H1 (cell line): ENCODE measurements at places on chromosomes 2 and 18. TPM values are rescaled to one million over a fixed set of nuclear protein-coding genes. Genes with fewer than 3 reads are reported as not detected.
A peak's percentile ranks its signal among the peaks of the same experiment; 100 is the strongest.

DNA sequence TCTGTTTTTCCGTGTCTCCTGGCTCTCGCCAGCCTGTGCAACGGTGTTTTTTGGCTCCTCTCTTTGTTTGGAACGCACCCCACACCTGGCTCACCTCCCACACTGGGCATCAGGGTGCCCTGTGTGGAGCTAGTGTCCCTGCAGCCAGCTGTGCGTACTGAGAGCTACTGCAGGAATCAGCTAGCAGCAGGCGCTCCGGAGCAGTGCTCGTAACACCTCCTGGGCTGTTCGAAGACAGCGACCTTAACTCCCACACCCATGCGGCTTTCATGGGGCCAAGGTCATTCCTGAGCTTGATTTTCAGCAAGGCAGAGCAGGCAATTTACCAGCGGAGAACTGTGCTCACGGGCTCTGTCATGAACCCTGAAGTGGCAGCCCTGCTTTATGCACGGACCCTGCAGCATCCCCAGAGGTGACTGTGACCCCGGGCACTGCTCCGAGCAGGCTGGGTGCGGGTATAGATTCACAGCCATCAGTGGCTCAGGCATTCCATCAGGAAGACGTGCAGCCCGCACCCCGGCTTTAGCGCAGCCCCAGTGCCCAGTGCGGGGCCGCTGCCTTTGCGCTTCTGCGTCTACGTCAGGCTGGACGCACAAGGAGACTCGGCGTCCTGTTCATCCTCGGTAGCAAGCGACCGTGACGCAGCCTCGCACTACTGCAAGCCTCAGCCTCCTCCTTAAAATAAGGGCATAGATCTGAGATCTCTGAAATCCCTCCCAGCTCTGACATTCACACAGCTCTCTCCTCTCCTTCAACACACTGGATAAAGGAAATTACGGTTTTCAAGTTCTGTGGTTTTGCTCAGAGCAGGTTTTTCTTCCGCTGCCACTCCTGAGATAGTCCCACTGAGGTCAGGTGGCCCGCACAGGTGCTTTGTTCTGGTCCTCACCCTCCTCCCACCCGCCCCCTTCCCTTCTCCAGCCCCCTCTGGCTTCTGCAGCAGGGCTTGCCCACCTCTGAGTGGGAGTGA lies 58.2 kb downstream of the ADI1 start:
- 0 out of 2 replicates have a peak, but pooled peaks cover 3% of the 10 kb centered on the region for H3K36me3 ChIP-seq
- H3K4me3 ChIP-seq: no peak overlapping the region
- H3K27ac ChIP-seq: no peak overlapping the region
- DNase-seq: no peak

DNA sequence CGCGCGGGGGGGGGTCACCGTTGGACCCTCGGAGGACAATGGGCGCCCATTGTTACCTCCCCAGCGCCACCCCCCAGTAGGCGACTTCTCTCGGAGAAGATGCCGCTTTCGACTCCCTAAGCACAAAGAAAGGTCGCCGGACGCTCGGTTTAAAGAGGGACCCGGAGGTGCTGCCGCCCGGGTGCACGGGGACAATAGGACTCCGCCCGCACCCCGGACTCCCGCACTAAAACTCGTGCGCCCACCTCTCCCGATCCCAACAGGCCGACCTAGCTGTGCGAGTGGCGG lies 318 bp upstream of the CDC42EP3 start:
- H3K36me3 ChIP-seq: no peaks in the 10 kb centered on the region
- peak overlapping the region; percentile 85 for H3K4me3 ChIP-seq
- H3K27ac ChIP-seq: peak overlapping the region; percentile 65
- no peaks in the 10 kb centered on the region for H3K27me3 ChIP-seq
- DNase-seq: no peak
- peaks cover 11% of the 10 kb centered on the region for H3K4me1 ChIP-seq

DNA sequence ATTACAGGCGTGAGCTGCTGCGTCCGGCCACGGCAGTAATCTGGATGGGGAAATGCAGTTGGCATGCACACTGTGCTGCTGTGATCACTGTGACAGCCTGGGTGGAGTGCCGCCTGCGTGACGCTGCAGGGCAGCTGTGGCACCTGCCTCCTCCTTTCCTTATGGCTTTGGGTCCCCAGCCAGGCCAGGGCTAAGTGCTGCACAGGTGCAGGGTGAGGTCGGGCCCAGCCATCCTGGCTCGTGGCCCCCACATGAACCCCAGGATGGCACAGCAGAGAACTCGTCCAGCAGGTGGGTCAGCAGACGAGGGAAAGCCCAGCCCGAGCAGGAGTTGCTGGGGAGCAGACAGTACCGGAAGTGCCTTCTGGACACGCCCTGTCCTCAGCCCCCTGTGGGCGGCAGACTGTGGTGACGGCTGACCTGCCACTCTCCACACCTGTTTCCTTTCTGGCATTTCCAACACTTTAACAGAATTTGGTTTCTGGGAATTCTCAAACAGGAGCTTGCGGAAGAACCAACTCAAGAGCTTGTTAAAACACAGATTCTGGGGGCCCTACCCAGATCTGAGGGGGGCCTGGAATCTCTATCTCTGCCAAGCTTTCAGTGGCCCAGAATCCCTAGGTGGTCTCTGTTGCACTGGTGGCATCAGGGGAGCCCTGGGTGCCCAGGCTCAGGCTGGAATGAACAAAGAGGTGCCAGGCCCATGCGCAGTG lies 16.9 kb downstream of the HS1BP3 start:
- H3K27me3 ChIP-seq: no peaks in the 10 kb centered on the region
- no peak overlapping the region for H3K27ac ChIP-seq
- no peak for DNase-seq
- no peak overlapping the region for H3K4me3 ChIP-seq
- no peaks in the 10 kb centered on the region for H3K36me3 ChIP-seq

DNA sequence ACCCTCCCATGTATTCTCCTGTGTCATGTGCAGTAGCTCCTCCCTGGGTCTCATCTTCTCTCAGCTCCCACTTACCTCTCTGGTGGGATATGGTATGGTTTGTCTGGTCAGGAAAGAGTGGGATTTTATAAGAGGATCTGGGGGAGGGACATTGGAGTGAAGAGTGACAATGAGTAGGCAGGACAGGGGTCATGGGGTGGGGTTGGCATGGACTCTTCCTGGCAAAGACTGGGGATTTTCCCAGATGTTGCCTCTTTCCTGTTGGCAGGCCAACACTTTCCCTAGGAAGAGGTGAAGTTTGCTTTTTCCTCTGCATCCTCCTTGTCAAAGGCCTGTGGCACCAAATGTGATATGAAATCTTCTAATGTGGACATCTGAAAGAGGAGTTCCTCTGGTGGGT lies at the start of gene REG3A:
Gene REG3A, minus strand, starts transcription at position 101 of the 400 bp plus-strand sequence. CDS start 348 bp downstream, outside the sequence.
- no peak within 1 kb of the TSS for H3K4me3 ChIP-seq
- no peak for DNase-seq
- no peaks in the 10 kb centered on the region for H3K4me1 ChIP-seq
- no peaks in the 10 kb centered on the region for H3K27me3 ChIP-seq

Gene MAL
- not detected in 2 replicates for total RNA-seq
